ENCODE measurements at places on chromosomes 3 and 15. TPM values are rescaled to one million over a fixed set of nuclear protein-coding genes. Genes with fewer than 3 reads are reported as not detected.
A peak's percentile ranks its signal among the peaks of the same experiment; 100 is the strongest.

DNA sequence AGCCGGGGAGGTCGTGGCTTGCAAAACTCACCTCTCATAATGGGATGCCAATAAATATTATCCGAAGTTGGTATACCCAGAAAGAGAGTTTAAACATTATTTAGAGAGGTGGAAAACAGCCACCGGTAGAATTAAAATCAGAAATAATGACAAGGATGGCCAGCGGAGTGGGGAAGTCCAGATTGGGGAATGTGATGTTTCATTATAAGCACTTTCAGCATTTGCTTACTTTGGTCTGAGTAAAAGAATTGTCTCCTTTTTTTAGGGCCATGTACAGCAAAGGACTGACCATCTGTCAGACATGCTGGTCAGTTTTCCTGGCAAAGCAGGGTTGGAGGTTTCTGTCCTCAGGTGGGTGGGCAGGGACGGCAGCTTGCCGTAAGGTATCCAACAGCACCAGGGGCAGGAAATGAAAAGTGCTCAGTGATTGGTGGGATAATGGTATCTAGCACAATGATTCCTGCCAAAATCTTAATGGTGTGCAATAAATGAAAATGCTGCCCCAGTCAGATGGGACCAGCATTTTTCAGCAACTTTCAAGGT, 24.3 kb downstream of the APBA2 start:
- no peak for DNase-seq

GRCh38 chr3:41216993-41217392, 17.7 kb downstream of the CTNNB1 start:
- DNase-seq: no peak

DNA sequence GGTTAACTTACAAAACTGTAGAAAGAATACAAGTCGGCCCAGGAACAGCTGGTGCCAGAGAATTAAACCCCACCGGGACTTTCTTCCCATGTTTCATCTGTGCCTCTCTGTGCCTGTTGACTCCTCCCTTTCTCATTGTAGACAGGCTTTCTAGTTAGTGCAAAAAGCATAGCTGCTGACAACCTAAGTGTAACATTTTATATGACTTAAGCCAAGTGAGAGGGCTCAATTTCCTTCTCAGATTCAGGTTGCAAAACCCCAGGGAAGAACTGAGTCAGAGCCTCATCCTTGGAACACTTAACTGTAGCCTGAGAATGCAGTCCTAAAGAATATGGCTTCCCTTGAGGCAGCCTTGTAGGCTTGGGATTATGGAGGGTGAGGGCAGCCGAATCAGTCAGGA, 302.5 kb upstream of the AZI2 start:
- peak; percentile 52 for DNase-seq

GRCh38 chr3:40504636-40505430, 1.0 kb upstream of the ZNF620 start:
- DNase-seq: peak; percentile 98

DNA sequence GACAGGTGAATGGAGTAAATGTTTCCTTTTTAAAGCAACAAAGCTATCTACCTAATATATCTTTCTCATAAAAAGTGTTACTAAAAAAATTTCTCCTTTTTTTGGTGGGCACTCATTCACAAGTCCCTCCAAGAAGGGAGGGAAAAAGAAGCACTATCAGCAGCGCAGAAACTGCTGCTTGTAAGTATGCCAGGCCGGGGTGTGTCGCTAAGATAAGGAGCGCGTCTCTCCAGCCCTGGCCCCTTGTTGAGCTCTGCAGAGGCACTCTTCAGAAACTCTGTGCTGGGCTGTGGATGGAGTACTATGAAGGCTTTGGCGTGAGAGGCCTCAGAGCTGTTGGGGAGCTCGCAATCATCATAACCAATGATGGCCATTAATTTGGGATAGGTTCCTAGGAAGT, 49.1 kb downstream of the ZDHHC3 start:
- no peak for DNase-seq

- DNase-seq: peak; percentile 69
These were observed 35.0 kb downstream of the CTSH start for GRCh38 chr15:78909791-78910228.

DNA sequence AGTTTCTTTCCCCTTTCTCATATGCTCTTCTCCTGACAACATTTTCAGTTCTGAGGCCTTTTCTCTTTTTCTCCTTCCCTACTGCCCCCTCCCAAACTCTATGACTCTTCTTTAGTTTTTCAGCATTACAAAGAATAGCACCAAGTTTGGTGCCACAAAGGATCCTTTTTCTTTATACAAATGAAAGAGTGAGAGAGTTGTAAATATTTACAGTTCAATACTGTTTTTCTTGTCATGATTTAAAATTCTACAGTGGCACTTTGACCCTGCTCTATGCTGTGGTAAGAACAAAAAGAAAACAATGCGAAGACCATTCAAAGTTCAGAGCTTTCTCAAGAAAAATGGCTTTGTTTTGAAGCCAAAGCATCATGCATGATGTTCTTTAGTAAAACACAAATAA, 667.9 kb upstream of the SGO1 start:
- peak; percentile 8 for DNase-seq

DNA sequence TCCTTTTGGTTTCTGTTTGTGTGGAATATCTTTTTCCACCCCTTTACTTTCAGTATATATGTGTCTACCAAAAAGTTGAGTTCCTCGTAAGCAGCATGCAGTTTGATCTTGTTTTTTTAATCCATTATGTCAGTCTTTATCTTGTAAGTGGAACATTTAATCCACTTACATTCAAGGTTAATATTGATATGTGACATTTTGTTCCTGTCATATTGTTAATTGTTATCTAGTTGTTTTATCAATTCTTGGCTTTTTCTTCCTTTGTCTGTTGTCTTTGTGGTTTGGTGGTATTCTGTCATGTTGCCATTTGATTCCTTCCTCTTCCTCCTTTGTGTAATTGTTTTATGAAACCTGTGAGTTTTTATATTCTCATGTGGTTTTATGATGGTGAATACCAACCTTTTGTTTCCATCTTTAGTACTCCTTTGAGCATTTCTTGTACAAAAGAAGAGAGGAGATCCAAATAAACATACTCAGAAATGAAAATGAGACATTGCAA, 43.4 kb upstream of the XCR1 start:
- DNase-seq: no peak

DNA sequence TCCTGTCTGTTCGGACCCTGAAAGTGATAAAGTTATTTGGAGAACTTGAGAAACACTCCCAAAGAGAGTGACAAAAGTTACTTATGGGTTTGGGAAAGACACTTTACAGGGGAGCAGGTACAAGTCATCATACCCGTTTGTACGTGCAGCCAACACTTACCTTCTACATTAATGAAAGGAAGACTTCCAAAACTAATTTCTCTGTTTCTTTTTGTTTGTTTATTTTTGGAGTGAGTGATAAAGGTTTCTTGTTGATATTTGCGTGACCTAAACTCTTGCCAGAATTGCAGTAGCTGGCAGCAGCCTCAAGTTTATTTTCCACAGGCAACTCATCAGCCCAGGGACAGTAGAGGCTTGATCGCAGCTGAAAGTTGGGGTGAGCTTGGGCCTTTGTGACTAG, 8.4 kb downstream of the ABHD2 start:
- no peak for DNase-seq

DNA sequence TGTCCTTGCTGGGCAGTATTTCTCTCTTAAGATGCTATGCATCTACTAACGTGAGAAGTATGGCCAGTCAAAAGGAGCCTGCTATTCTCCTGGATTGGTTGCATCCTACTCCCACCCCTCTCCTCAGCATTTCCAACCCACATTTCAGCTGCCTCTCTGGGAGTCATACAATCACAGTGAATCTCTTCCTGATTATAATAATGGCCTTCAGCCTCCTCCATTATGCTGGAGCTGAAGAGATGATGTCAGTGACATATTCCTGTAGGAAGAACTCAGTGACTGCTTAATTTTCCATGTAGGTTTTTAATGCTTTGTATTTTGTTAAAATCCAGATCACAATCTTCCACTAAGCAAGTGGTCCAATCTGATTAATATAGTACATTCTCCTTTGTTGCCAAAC, 82.7 kb upstream of the SUCLG2 start:
- no peak for DNase-seq

DNA sequence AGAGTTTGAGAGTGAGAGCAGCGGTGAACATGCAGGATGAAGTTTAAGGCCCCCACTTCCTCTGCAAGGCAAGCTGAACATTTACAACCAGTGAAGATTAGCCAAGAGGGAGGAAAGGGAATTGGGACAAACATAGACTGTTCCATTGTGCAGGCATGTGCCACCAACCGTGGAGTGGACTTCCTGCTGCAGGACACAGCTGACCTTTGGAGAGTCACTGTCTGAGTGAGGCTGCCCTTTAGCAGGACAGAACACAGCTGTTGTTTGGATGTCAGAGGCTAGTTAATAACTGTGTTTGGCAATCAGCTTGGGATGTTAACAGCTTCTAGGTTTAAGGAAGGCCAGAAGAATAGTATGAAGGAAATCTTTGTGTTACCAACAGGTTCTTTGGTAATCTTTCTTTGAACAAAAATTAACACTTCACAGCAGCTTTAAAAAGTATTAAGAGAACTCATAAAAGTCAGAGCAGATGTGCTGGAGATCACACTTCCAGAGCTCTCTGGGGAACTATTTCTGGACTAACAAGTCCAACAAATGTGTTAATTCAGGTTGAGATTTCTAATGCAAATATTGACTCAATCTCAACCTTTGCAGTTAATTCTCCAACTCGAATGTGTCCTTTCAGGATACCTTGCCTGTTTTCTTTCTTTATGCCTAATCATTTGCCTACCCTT, 31.4 kb downstream of the CTDSPL start:
- peak; percentile 6 for DNase-seq

DNA sequence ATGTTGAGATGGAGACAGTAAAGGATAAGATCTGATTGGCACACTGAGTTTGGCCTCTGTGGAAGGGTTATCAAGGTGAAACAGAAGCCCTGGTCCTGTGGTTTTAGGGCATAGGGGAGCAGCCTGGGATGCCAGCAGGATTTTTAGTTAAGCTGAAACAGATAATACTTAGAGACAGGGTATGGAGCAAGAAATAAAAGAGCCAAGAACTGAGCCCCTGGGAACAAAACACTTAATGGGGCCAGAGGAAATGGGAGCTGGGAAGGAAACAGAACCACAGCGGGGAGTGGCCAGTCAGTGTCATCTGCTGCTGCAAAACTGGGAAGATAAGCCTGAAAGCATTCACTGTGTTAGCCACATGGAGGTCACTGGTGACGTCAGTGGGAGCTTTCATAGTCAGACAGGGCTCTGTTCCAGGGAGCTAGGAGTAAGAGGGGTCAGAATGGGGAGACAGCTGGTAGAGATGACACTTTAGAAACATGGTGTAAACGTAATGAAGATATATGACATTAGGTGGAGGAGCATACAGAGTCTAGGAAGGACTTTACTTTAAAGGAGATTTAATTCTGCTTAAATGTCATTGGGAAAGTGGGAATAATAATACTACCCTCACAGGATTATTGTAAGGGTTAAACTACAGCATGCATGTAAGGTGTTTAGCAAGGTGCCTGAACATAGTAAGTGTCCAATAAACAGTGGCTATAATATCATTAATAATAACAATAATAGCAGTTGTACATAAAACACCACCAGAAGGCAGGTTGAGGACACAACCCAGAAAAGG, 172.7 kb upstream of the CTNNB1 start:
- DNase-seq: peak; percentile 69

- DNase-seq: peak; percentile 36
These were observed 101.8 kb downstream of the BDH1 start for GRCh38 chr3:197454014-197454413.

- no peak for DNase-seq
These were observed 13.4 kb downstream of the UBP1 start for GRCh38 chr3:33426630-33427317.

DNA sequence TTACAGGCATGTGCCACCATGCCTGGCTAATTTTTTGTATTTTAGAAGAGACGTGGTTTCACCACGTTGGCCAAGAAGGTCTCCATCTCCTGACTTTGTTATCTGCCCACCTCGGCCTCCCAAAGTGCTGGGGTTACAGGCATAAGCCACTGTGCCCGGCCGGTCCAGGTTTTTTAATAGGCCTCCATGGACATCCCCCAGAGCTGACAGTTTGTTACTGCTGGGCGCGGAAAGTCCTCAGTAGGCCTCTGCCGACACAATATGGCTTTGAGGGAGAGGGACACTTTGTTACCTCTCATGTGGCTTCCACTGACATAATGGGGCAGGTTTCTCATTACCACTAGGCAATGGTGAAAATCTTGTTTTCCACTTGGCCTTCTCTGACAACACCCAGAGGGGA, 152.0 kb downstream of the WNT7A start:
- DNase-seq: no peak

DNA sequence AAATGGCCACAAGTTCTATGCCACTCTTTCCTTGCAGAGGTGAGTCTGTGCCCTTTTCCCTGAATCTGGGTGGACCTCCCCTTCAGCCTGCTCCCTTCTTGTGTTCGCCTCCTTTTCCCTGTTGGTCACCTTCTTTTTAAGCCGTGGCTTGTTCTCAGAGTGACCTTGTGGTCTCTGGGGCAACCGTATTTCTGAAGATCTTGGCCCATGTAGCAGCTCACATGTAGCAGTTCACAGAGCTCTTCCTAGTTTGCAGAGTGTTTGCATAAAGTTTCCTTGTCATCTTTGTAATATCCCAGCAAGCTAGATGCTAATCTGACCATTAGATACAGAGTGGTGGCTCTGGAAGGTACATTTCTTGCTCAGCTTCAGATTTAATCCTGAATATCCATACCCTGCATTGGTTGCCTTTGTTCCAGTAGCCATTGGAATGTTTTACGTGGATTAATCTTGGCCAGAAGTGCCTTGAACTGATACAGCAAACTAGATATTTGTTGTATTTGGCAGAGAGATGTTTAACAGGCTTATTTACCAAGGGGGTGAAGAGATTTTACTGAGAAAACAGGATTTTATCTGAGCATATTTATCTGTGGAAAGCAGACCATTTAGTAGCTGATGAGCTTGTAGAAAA, 40.7 kb upstream of the BSN start:
- DNase-seq: no peak

DNA sequence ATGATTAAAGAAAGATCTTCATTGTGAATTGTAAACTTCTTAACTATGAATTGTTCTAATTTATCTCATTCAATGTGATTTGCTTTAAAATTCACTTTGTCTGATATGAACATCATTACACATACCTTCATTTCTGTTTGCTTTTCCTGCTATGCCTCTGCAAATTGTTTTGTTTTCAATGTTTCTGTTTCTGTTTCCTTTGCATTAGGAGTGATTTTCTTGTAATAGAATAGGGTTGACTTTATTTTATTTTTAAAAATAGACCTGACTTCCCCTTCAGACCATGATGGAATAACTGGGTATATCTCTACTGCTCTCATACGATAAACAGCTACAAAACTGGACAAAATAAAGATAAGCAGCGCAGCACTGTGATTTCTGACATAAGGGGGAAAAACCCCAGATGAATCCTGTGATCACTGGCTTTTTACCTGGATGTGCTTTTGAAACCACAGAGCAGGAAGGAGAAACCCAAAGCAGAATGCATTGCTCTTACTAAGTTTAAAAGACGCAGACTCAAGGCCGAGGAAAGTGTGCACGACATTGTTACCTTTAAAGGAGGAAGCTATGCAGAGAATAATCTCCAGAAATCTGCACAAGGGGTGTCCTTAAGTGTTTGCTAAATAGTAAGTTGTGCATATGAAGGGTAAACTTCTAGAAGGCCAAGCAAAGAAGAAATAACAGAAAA, 420.2 kb downstream of the TBC1D5 start:
- DNase-seq: no peak

The HMCES gene
- 12.5 TPM for total RNA-seq

The ERC2 gene
- not detected for total RNA-seq

The LMAN1L gene
- total RNA-seq: not detected

The SERPINI1 gene
- 25.3 TPM for total RNA-seq

The CASR gene
- total RNA-seq: not detected

The STRA6 gene
- total RNA-seq: not detected

The PARP15 gene
- total RNA-seq: not detected

The SEMA5B gene
- not detected for total RNA-seq

The PLXNA1 gene
- total RNA-seq: 86.1 TPM

The PLSCR2 gene
- total RNA-seq: not detected

The MYLK gene
- 174 TPM for total RNA-seq
